ENCODE measurements at places on chromosomes 2 and 18.

- DNase-seq: no peak
Measured at GRCh38 chr2:128500138-128500800, 181.6 kb upstream of the HS6ST1 start.

GRCh38 chr2:66651295-66651694 is 216.4 kb downstream of the MEIS1 start:
- no peak for DNase-seq

GRCh38 chr18:9866627-9867026 is 19.1 kb upstream of the TXNDC2 start:
- no peak for DNase-seq

- no peak for DNase-seq
Measured at GRCh38 chr2:195600778-195601177, 56.2 kb upstream of the SLC39A10 start.

DNA sequence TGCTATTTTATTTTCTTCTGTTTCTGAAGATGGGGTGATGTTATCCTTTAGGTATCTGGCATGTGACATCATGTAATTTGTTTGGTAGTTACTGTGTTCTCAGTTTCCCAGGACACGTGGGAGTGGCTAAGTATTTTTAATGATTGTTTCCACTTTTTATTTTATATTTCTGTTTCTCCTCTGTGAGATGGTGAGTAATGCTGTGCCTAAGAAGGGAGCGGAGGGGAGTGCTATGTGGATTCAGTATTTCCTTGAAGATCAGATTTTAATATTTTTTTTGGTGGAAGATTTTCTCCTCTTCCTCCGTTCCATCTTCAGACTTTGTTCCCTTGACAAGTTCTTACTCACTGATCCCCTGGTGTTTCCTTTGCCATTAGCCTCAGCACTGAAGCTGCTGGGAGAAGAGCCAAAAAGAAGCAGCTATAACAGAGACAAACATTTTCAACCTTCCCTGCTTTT is 180.0 kb upstream of the MMADHC start:
- peak; percentile 59 for DNase-seq

- DNase-seq: no peak
Measured at GRCh38 chr18:53990485-53990884, 234.0 kb downstream of the MBD2 start.

- DNase-seq: no peak
Measured at GRCh38 chr2:11473659-11474433, 7.9 kb upstream of the E2F6 start.

DNA sequence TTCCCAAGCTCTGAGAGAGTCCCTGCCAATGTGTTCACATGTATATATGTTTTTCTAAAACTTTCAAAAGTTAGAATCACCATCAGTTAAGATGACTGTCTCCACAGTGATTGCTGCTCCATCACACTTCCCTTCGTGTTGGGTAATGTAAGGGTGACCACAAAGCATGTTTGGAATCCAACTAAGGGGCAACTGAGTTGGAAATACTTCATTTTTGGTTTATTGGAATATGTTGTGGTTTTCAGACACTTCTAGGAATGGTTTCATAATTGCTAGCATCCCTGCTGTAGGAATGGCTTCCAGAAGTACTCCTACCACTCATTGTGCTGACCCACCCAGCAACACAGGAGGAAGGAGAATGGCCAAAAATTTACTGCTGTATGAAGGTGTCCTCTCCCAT is 212.5 kb upstream of the GULP1 start:
- DNase-seq: peak; percentile 62

DNA sequence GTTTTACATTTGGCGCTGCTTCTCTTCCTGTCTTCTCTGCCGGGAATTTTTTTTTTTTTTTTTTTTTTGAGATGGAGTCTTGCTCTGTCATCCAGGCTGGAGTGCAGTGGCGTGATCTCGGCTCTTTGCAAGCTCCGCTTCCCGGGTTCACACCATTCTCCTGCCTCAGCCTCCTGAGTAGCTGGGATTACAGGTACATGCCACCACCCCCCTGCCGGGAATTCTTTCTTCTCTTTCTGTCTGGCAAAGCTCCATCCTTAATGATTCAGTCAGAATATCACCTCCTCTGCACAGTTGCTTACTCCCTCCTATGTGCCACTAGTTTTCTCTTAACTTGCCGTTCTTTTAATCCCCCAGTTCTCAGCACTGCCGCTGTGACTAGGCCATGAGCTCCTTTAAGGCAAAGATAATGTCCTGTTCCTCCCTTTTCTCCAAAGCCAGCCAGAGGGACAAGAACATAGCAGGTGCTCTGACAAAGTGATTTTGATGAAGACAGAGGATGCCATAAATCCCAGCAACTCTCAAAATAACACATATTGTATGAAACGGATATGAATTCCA is 112.1 kb upstream of the LRATD1 start:
- DNase-seq: no peak

DNA sequence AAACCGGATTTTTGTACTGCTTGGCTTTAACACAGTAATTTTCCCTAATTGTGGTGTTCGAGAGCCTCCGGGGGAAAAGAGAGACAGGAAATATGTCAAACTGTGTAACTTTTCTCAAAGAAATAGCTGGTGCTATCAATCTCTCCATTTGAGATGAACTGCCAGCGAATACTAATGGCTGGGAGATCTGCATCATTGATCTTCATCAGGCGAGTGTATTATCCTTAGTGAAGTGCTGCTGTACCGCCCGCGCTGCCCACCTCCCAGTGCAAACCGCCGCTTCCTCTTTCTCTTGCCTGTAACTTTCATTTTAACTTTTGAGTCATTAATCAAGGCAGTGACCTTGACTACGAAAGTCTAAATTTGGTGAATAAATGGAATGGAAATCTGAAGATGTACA is 246.1 kb upstream of the ST6GAL2 start:
- DNase-seq: no peak

- DNase-seq: no peak
Measured at GRCh38 chr2:71226096-71226964, 573 bp downstream of the PAIP2B start.

- DNase-seq: no peak
Measured at GRCh38 chr2:98391581-98392270, 45.5 kb downstream of the CNGA3 start.

GRCh38 chr2:121450301-121450700 is 80.4 kb upstream of the RNU4ATAC start:
- no peak for DNase-seq

DNA sequence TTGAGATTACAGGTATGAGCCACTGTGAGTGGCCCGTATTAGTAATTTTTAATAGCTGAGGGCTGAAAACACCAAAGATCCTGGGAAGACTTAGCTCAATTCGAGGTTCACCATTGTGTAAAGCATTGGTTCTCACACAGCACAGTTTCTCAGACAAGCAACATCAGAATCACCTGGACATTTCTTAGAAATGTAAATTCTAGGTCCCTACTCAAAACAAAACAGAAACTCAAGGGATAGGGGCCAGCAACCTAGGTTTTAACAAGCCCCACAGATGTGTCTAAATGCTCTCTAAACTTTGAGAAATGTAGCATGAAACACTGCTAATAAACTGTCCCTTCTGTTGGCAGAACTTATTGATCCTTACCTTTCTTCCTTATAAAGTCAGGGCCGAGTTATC is 681.2 kb downstream of the RNF144A start:
- no peak for DNase-seq

DNA sequence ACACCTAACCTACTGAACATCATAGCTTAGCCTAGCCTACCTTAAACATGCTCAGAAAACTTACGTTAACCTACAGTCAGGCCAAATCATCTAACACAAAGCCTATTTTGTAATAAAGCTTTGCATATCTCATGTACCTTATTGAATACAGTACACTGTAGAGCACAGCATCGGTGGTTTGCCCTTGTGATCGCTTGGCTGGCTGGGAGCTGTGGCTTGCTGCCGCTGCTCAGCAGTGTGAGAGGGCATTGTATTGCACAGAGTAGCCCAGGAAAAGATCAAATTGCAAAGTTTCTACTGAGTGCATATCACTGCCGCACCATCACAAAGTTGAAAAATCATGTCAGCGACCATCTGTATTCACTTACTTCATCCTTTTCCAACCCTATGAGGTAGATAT is 62.3 kb upstream of the NCK2 start:
- DNase-seq: no peak

GRCh38 chr2:192286093-192286701 is 91.5 kb upstream of the TMEFF2 start:
- DNase-seq: peak; percentile 45

DNA sequence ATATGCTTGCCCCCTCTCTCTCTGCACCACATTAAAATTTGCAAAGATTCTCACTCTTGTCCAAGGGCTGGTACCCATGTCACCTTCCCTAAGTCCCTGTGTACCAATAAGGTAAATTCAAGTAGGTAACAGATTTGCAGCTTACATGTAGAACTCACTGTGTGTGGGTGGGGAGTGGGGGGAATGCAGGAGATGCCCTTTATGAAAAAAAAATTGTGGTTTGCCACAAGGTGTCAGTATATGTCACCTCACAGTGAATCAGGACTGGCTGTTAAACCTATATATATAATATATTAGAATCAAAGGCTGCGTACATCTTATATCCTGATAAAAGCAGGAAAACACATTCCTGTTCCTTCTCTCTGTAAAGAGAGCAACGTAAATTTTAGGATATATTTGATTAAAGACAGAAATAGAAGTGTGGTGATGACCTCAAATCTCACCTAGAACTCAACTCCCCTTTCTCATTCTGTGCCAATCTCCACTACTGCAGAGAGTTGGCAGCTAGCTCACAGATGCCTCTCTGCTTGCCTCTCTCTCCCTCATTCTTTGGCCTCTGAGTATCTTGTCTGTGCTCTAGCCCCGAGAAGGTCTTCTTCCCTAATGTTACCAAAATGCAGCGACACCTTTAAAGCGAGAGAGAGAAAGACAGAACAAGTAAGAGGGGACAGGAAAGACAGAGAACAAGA is 536 bp downstream of the XDH start:
- no peak for DNase-seq

- no peak for DNase-seq
Measured at GRCh38 chr2:85189606-85190270, 56.5 kb downstream of the TCF7L1 start.

DNA sequence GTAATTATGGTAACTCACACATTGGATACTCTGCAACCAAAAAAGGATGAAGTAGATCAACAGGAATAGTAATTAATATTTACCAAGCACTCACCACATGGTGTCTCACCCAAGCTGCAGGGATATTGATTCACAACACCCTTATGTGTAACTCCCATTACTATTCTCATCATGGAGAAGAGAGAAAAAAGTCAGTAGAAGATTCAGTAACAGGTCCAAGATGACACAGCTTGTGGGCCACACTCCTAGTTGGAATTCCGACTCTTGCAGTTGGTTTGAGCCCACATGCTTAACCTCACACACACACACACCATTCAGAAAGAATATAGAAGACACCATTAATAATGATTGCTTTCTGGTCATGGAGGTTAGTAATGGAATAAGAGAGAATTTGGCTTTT is 1.7 kb upstream of the MLPH start:
- no peak for DNase-seq

GRCh38 chr18:61127714-61128467 is 205.3 kb upstream of the CDH20 start:
- DNase-seq: no peak

GRCh38 chr18:3245185-3245564 is 2.4 kb upstream of the MYL12A start:
- no peak for DNase-seq

DNA sequence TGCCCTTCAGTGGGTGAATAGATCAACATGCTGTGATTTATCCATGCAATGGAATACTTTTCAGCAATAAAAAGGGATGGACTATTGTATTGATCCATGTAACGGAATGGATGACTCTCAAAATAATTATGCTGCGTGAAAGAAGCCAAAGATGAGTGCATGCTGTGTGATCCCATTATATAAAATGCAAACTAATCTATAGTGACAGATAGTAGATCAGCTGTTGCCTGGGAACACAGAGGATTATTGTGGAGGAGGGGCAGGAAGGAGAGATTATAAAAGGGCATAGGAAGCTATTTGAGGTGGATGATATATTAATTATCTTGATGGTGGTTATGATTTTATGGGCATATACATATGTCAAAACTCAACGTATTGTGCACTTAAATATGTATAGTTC is 55.5 kb upstream of the ADAM23 start:
- DNase-seq: no peak

DNA sequence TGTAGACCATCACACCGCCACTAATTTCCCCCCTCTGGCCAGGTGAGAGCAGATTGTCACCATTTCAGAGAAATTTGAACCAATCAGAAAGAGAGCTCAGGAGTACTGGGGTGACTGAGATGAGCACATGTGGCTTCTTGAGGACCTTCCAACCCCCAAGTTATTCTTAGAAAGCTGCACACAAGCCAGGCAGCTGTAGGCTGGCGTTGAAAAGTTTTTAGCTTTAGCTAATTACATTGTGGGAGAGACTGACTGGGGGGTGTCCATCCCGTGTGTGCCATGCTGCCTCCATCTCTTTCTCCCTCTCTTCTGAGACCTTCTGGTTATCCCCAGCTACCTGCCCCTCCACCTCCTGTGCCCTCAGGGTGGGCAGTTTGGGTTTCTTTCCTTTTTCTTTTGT is 154.0 kb downstream of the AGAP1 start:
- no peak for DNase-seq

DNA sequence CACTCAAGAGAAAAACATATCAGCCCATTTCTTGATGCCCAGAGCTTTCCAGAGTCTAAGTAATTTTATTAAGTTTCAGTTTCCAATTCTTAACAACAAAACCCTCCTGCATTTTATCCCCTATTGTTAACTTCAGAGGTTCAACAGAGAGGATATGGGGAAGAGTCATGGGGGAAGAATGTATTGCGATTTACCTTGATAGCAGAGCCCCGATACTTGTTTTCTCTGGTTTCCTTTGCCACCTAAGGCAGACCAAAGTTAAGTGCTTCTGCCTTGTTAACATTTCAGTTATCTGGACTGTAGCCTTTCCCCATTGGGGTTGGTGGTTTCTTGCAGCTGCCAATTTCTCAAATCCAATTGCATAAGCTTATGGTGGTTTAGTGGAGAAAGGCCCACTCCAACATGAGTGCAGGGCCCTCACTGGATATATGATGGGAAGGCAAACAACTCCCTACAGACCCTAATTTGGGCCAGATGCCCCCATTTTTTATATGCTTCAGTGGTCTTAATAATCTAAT is 82.0 kb upstream of the ITGB6 start:
- peak; percentile 22 for DNase-seq

DNA sequence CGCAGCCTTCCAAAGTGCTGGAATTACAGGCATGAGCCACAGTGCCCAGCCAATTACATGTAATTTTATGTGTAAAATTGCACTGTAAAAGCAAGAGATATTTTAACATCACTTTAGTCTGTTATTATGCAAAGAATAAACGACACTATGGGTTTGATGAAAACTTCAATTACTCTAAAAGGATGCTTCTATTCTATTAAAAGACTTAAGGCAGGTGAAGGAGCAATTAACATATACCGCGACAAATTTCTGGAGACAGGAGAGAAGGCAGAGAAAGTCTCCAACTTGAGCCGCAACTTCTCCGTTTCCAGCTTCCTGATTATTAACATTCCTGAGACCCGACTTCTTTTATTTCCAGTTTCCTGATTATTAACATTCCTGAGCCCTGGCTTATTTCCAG is 53.7 kb downstream of the FAM210A start:
- DNase-seq: no peak

GRCh38 chr2:23312996-23313606 is 71.9 kb upstream of the KLHL29 start:
- DNase-seq: no peak
